T-cell (primary cell): ENCODE measurements at places on chromosomes 5 and 9. TPM values are rescaled to one million over a fixed set of nuclear protein-coding genes. Genes with fewer than 3 reads are reported as not detected.

- no peak for DNase-seq
Measured at GRCh38 chr5:170423692-170424091, 34.5 kb upstream of the KCNMB1 start.

- no peak for DNase-seq
Measured at GRCh38 chr5:1842004-1842819, 40.5 kb downstream of the IRX4 start.

The POLR3G gene
- total RNA-seq, result 2.1 TPM

The ADAMTS12 gene
- total RNA-seq, result 0.03 TPM

DNA sequence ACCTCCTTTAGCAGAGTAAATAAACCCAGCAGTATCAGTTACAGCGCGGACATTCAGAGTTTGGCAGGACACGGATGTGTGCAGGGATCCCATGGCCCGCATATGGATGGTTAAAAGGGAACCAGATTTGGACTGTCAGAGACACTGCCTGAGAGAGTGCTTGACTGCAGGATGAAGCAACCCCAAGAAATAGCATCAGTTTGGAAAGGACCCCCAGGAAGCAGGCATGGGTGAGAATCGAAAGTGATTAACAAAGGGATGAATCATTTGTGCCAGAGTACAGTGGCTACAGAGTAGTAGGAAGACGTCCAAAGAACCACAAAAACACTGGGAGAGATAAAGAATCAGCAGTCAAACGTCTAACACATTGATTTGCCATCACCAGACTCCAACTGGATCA is 5.5 kb downstream of the C7 start:
- no peak for DNase-seq

- no peak for DNase-seq
Measured at GRCh38 chr5:14551211-14551610, 30.4 kb upstream of the OTULINL start.

- no peak for DNase-seq
Measured at GRCh38 chr5:170223360-170223759, 9.4 kb upstream of the C5orf58 start.

DNA sequence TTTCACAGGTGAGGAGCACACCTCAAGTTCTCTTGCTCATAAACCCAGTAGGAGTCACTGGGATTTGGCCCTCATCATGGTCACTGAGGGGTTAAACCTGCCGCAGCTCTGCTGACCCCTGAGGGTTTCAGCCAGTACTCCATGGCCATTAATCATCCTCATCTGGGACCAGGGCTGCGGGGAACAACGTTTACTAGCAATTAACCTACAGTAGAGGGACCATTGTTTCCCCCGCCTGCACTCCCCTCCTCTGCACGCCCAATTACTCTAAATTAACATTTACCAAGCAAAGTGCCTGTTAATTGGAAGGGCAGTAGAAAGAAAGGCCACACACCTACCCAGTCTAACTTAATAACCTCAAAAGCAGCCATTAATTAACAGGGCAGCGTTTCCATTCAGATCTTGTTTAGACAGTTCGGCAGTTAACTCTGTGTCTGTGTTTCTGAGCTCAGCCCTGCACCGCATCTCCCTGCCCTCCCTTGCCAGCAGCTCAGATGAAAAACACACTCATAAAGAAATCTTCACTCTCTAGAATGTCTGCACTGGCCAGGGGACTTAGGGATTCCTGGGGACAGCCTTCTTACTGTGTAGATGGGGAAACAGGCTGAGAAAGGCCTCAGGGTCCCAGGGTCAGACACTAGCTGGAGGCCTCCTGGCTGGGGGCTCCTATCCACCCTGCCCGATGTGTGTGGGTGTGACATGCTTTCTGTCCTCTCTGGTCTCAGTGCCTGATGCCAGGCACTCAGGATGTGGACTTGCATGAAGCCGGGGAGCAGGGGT is 51.6 kb downstream of the ALG2 start:
- DNase-seq, result no peak

DNA sequence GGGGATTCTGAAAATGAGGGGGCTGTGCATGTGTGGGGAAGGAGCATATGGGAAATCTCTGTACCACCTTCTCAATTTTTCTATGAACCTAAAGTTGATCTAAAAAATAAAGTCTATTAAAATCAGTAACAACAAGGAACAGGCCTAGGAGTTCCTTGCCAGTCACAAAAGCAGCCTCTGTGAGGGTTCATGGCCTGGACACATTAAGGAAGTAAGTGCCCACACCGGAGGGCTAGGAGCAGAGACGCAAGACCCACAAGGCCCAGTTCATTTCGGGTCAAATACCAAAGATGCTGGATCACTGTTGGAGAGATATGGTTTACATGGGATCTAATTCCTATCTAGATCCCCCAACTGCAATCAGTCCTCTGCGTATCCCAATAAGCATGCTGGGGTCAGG is 88.4 kb downstream of the SEMA4D start:
- no peak for DNase-seq

GRCh38 chr5:110561510-110561909 is 165.0 kb downstream of the TMEM232 start:
- no peak for DNase-seq

- DNase-seq, result no peak
Measured at GRCh38 chr5:108560581-108560980, 178.7 kb upstream of the FBXL17 start.

The SMIM23 gene
- total RNA-seq, result not detected

GRCh38 chr9:22031655-22032411 is 22.7 kb upstream of the CDKN2B start:
- no peak for DNase-seq

GRCh38 chr5:158270996-158271554 is 412.1 kb upstream of the CLINT1 start:
- DNase-seq, result no peak
